ENCODE measurements at places on chromosomes 12 and 14. TPM values are rescaled to one million over a fixed set of nuclear protein-coding genes. Genes with fewer than 3 reads are reported as not detected.

DNA sequence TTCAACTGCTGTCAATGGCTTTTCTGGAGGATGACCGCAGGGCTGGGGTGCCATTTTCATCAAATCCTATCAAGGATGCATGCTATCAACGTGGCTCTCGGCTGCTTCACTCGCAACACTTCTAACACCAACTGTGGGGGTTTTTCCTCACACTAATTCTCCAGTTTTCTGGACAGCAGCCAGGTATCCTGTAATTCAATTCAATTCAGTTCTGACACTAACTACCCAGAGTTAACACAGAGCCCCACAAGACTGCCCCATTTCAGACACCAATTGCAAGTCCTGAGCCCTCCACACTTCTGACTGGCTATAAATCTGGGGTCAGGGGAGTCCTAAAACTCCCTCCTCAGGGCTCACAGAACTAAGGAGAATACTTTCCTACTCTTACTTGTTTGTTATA is 55.3 kb upstream of the TMCC3 start:
- DNase-seq, result no peak

DNA sequence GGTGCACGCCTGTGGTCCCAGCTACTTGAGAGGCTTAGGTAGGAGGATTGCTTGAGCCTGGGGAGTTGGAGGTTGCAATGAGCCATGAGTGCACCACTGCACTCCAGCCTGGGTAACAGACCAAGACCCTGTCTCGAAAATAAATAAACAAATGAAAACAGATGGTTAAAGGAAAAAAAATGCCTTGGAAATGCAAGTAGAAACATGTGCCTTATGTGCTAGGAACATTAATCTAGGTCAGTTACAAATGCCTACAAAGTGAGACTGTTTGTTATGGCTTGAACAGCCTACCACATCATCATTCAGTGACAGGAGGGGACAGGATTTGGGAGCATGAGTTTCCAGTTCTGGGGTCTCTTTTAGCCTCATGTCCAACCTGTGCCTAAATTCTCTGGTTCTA is 52.4 kb upstream of the BCAT1 start:
- no peak for DNase-seq

Gene CELA1
- 0.79 TPM for polyA plus RNA-seq

Gene PRIMA1
- polyA plus RNA-seq, result not detected

DNA sequence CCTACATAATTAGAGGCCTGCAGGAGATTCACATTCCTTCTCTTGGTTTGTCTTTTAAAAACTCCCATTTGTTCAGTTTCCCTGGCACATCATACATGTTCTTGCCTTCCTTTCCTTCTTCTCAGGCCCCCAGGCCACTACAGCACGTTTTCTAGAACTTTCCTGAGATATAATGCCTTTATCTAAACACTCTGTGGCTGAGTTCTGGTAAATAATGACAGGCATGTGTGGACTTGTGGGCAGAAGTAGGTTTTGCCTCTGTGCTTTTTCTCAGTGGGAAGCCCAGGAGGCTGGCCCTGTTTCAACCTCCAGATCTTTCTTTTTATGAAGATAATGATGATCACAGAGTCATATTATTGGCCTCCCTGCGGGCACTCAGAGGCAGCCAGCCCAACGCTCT is 117.2 kb downstream of the TMX1 start:
- no peak for DNase-seq

Gene POTEM
- not detected for polyA plus RNA-seq

- DNase-seq, result no peak
Observed at GRCh38 chr14:73744175-73744867, 30.1 kb upstream of the PNMA1 start.

Measured in AG04450 (cell line).